ENCODE measurements at places on chromosomes 13 and 19.
A peak's percentile ranks its signal among the peaks of the same experiment; 100 is the strongest.

GRCh38 chr13:30125422-30126073 is 181.8 kb downstream of the KATNAL1 start:
- DNase-seq = peak; percentile 27

- no peak for DNase-seq
These were observed 1598.8 kb upstream of the MIR17HG start for GRCh38 chr13:89748716-89749115.

DNA sequence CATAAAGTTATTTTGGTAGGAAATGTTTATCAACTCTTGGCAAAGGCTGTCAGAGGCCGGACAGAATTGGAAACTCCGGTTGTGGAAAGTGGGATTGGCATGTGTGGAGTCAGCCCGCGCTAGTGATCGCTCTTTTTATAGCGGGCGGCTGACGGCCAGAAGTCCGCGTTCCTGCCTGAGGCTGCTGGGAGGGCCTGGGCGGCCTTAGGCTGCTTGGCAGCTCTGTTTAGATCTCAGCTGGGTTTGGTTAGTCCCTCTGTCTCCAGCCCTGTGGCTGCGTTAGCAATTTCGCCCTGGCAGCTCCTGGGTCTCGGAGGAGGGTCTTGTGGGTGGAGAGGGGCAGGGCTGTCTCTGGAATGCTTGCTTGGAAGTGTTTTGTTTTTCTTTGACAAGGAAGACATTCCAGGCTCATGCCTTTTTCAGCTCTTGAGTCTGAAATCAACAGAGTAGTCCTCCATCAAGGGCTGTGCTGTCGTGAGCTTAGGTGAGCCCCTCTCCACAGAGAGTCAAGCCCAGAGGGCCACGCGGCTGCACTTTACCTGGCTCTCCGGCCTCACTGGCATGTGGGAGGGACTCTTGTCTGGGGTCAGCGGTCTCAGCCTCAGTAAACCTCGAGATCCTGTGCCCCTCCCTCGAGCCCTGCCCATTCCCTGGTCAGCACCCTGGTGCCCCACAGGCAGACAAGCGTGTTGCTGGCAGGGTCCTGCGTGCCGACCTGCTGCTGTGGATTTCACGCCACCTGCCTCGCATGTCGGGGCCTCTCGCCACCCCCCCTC is 22.5 kb downstream of the DOT1L start:
- DNase-seq = no peak

GRCh38 chr19:32053861-32054260 is 291.5 kb upstream of the ZNF507 start:
- DNase-seq = no peak

DNA sequence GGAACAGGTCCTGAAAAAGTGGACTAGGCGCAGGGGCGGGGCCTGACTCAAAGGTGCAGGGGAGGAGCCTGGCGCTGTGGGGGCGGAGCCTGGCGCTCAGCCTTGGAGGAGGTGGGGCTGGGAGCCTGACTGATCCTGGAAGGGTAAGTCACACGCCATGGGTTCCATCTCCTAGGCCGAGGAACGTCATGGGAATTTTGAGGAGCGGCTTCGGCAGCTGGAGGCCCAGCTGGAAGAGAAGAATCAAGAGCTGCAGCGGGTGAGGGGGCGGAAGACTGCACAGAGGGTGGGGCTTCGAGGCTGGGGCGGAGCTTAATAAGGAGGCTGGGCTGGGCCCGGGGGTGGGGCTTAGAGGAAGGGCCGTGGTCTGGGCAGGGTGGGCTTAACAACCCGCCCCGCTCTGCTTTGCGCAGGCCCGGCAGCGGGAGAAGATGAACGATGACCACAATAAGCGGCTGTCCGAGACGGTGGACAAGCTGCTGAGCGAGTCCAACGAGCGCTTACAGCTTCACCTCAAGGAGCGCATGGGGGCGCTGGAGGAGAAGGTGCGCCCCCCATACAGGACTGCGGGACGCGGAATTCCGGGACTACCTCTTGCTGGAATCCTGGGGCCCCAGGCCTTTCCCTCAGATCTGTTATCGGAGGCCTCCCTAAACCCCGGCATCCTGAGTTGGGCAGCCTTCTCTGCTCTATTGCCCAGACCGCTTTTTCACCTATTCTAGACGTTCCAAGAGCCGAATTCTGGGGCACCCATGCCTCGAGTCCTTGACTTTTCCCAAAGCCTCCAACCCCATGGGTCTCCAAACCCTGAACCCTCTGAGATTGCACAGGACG is 14.5 kb downstream of the PPFIA3 start:
- DNase-seq = no peak

- no peak for DNase-seq
These were observed 1935.4 kb upstream of the PCDH20 start for GRCh38 chr13:63351081-63351480.

GRCh38 chr19:46911456-46911855 is 50.7 kb downstream of the ARHGAP35 start:
- no peak for DNase-seq
